ENCODE measurements at places on chromosomes 7 and 10. TPM values are rescaled to one million over a fixed set of nuclear protein-coding genes. Genes with fewer than 3 reads are reported as not detected.

DNA sequence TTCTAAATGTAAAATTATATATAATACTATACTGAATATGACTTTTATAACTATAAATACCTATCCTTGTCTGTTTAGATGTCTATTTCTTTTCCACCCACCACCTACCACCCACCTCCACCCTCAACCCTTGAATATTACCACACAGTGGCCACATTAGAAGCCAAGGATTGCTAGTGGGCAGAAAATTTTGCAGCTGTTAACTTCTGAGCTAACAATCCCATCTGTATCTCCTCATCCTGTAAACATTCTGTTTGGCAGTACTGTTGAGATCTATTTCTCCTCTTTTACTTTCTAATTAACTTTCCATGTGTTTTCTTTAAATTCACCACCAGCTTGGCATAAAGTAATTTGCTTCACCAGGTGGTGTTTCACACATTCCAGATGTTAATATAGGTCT lies 281.1 kb upstream of the BMPER start:
- no peak for DNase-seq

DNA sequence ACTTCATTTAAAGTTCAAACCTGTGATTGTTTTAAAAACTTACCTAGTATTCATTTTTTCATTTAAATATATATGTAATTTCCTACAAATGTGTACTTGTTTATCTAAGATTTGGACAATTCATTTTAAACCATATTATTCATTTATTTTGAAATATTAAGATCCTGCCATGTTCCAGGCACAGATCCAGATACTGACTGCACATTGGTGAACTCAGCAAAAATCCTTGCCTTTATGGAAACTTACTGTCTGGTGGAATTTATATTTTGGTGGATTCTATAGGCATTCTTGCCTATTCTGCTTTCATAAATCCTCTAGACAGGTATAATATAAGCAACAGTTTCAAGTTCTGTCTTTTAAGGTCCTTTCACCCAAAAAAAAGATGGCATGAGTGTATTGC lies 48.3 kb upstream of the RPA3 start:
- DNase-seq: no peak

- DNase-seq: no peak
Observed at GRCh38 chr7:125871431-125871830, 941.8 kb upstream of the POT1 start.

FBXO24 gene
- 1.1 TPM for total RNA-seq

GRCh38 chr7:76428868-76429805 lies 4.4 kb downstream of the ZP3 start:
- no peak for DNase-seq

DNA sequence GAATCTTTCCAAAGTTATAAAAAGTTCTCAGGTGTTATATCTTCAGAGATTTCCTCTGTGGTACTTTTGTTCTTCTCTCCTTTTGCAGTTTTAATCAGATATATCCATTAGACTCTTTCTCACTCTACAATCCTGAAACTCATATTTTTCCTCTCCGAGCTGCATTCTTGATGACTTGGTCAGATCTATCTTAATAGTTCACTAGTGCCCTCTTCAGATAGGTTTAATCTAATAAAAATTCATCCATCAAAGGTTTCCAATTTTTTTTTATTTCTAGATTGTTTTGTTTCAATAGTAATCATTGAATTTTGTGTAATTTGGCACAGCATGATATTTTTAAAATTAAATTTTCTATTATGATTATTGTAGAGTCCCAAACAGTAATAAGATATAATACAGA lies 21.8 kb upstream of the DGKB start:
- no peak for DNase-seq

NKX2-3 gene
- total RNA-seq: 11.0 TPM

TIAL1 gene
- 101 TPM for total RNA-seq

TFPI2 gene
- total RNA-seq: 0.61 TPM
